ENCODE measurements at places on chromosomes 4 and X.

GRCh38 chr4:149065753-149066152, 623.5 kb upstream of the NR3C2 start:
- DNase-seq: no peak

GRCh38 chr4:152363086-152363485, 172.8 kb downstream of the FBXW7 start:
- DNase-seq: no peak

DNA sequence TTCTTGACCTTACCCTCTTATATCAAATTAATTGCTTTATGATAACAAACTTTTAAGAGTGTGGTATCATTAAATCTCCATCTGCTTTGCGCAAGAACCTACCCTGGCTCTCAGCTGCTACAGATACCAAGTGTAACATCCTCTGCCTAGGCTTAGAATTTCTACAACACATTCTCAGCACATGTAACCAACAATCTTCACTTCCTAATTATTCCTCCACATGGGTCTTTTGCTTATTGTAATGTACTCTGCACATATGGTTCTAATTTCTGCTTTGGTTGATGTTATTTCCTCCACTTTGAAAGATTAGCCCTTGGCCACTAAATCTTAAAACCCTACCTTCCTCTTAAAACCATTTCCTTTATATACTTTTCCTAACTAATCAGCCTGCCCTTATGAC, 242.4 kb downstream of the ARHGAP24 start:
- DNase-seq: no peak

DNA sequence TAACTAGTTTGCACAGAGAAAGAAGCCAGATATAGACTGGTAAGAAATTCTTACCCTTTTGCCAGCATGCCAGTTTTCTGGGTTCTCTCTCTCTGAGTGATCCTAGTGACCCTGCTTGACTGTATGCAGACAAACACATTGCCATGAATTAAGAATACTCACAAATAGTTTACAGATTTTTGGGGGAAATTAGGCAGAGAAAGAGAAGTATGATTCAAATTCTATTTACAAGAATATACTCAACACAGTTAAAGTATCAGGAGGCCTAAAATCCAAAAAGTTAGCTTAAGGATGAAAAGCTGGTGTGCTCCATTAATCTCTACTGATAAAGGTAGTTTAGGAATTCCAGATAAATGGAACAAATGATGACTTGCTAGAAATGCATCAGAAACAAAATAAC, 18.4 kb downstream of the MOB1B start:
- no peak for DNase-seq

DNA sequence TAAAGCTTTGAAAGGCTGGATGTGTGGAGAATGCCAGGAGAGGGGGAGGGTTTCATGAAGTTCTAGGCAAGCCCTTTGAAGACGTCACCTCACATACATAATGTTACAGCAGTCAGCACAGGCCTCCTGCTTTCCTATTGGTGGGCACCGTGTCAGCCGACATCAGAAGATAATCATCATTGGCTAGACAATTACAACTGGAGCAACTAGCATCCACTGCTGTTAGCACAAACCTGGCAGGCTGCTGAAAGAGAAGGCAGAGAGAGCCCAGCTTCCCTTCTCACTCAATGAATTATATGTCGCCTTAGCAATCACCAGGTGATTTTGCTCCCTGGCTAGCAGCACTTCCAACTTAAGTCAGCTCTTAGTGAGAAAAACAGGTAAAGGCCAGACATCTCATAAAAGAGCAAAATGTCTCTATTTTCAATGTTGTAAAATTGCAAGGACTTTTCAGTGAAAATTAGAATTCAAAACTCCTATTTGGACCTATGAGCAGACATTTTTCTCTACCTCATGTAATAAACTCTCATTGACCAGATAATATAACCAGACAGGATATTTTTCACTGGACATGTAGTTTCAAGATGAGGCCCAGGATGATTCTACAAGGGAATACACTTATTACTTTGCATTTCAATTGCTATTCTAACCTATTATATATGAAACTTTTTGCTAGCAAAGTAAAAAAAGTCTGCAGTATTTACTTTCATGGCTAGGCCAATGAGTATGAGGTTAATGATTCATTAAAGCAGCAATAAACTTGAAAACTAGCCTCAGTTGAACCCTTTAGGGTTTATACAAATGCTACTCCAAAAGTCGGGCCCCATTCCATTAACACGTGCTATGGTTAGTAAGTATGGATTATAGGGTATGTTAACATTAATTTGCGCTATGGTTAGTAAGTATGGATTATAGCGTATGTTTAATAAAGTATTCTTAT, 4.3 kb downstream of the ELOVL6 start:
- peak; percentile 90 for DNase-seq

DNA sequence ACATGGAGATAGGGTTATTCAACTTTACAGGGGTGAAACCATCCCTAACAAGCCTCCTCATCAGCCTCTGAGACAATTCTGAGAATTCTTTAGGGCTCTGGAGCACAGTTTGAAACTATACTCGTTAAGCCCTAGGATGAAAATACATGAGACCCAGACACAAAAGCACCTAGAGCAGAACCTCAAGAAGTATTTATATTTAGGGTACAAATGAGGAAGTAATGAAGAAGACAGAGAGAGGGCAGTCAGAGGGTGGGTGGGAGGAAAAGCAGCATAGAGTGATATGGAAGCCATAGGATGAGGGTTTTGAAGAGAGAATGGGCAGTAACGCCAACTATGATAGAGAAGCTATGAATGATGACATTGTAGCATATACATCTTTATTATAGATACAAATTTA, 250.3 kb downstream of the DCLK2 start:
- no peak for DNase-seq

DNA sequence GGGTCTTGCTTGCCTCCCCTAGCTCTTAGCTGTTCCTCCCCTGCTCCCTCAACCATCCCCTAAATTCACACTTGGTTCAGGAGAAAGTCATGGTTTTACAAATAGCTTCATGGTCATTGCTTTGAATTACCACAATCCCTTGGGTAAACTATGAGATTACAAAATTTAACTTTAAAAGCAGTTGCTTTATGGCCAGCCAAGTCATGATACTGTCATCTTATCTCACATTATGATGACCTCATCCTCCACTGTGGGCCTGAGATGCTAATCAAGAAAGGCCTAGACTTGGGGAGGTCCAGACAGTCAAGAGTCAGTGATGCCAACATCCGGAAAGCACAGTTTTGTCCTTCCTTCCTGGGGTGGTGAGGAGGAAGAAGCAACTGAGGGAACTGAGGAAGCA, 10.5 kb upstream of the FGF16 start:
- no peak for DNase-seq

DNA sequence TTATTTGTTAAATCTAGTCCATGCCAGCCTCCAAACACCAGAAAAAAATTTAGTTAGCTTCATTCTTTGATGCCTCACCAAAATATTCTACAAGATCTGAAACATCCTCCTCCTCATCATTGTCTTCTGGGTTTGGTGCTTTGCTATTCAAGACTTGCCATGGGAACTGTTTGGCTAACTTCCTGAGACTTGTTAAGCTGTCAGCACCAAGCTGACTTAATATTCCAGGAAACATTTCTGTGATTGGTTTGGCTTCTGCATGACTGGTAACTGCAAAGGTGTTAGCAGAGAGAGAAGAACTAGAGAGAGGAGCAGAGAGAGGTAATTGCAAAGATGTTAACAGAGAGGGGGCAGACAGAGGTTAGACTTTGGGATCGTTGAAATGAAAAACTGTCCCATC, 101.3 kb downstream of the PALLD start:
- no peak for DNase-seq

- DNase-seq: no peak
Observed at GRCh38 chr4:25233194-25233593, 639 bp upstream of the PI4K2B start.

DNA sequence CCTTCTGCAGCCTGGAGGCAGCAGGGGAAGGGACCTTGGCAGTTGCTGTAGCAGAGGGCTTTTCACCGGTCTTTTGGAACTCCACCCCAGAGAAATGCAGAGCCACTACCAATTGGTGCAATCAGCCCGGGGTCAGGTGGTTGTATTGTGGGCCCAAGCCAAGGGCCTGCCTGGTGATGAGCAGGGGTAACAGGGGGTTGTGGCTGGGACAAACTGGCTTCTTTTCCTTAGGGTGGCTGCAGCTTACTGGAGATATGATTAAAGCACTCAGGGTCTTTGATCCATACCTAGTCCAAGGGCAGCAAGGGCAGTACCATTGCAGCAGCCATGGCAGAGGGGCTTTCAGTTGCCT, 28.1 kb downstream of the ENPEP start:
- DNase-seq: no peak

DNA sequence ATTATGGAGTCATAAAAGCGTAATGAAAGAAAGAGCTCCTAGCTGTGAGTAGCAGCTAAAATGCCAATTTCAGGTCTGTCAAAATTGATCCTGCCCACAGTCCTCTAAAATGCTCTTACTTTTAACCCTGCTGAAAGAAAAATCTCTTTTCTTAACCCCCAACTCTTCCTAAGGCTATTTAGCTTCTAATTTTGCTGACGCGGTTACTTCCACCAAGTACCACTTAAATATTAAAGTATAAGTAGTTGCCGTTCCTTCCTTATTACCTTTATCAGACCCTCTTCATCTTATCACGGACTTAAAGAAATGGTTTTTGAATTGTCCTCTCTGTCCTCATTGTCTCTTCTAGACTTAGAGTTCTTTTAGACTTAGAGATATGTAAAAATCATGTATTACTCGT, 272.2 kb downstream of the FRMPD4 start:
- no peak for DNase-seq

DNA sequence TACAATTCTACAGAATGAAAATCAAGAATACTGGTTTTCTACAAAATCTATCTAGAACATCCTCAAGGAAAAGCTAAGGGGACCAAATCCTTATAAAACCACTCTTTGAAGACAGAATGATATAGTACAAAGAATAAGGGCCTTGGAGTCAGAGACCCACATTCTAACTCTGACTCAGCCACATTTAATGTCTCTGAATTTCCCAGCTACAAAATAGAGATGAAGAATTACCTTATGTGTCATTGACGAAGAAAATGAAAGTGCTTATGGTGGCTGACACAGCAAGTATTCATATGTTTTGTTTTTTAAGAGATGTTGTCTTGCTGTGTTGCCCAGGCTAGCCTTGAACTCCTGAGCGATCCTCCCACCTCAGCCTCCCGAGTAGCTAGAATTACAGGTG, 35.9 kb upstream of the CXorf38 start:
- DNase-seq: no peak

- DNase-seq: no peak
Observed at GRCh38 chrX:136046295-136047015, 61.2 kb downstream of the SLC9A6 start.

DNA sequence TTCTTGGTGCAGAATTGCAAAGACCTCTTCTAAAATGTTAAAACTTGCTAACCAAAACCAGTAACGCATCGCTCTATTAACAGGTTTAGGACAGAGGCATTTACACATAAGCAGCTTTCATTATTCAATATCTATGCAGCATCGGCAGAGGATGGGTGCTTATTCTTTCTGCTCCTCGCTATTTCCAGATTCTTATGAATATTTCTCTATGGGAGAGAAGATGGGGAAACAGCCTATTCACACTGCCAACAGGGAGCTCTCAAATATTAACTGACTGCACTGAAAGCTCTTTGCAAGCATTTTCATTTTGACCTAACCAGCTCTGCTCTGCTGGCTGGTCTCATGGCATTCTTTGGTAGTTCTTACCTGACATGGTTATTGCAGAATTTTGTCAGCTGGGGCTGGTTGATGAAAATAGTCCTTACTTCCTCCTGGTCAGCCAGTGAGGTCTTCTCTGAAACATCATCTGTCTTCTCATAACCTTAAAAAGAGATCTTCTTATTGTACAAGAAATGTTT, 30.2 kb downstream of the ATP8A1 start:
- peak; percentile 21 for DNase-seq

DNA sequence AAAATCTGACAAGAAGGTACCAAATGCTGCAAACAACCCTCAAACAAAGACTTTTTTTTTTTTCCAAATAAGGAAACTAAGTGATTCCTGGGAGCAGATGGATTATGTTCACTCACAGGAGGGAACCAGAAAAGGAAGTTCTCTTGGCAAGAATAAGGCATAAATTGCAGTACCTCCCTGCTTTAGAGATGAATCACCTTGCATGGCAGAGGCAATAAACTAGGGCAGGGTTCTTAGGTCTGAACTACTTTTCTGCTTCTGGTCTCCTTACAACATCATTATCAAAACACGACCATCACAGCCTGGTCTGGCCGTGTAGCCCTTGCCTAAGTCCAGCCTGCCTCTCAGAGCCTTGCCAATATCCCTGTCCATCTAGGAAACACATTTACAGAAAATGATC, 6.3 kb downstream of the TMEM31 start:
- peak; percentile 84 for DNase-seq

DNA sequence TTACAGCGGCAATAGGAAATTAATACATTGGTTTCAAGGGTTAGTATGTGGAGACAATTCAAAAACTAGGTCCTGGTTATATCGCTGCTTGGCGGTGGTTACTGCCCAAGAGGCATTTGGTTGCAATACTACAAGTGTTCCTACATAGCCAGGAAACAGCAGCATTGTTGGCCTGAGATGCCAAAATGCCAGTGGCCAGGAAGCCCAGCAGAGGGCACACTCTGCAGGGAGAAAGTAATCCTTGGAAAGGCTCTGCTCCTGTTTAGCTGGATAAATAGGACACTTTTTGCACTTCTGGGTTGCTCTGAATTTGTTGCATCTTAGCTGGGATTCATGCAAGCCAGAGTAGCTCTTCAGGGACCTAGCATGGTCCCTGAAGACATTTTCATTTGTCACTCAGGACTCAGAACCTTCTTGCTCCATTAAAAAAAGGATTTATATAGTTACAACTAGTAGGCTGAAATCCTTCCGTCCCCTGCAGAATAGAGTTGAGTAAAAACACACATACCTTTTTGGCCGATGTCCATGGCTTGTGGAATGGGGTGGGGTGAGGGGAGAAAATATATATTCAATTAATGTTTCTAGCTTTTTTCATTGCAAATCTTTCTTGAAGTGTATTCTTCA, 8.1 kb upstream of the GPR119 start:
- DNase-seq: peak; percentile 54

GRCh38 chrX:150621652-150622051, 53.2 kb downstream of the MTM1 start:
- no peak for DNase-seq

DNA sequence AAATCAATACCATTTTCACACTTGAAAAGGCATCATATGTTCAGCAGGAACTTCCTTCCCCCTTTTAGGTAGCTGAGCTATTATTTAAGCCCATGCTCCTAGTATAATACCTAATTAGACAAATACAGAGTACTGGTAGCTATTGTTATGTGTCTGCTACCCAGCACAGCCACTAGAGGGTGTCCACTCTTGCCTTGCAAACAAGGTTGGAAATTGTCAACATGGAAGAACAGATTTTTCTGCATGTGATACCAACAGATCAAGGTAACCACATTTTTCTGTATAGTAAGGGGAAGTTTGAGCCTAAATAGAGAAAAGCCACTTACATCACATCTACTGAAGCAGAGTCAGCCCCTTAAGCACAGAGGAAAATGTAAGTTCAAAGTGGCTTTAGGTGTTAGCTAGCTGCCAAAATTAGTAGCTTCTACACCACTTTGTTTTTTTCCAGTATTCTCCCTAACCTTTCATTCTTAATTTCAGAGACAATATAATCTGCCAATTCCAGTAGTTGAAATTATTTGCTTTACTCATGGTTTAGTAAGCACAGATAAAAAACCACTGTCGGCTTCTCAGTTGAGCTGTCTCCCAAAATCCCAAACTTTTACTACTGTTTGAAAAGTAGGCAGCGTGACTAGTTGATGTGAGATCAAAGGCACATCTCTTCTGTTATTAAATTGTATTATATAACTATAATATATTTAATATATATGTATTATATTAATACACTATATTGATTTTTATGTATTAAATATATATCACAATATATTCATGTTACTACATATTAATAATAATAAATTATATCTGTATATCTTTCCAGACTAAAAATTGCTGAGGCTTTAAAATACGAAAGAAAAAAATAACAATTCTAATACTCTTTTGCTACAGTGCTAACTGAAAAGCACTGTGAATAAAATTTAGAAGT, 38.2 kb downstream of the EDNRA start:
- peak; percentile 45 for DNase-seq

Data from G401 (cell line).